ENCODE measurements at places on chromosomes 6 and 20. TPM values are rescaled to one million over a fixed set of nuclear protein-coding genes. Genes with fewer than 3 reads are reported as not detected.

DNA sequence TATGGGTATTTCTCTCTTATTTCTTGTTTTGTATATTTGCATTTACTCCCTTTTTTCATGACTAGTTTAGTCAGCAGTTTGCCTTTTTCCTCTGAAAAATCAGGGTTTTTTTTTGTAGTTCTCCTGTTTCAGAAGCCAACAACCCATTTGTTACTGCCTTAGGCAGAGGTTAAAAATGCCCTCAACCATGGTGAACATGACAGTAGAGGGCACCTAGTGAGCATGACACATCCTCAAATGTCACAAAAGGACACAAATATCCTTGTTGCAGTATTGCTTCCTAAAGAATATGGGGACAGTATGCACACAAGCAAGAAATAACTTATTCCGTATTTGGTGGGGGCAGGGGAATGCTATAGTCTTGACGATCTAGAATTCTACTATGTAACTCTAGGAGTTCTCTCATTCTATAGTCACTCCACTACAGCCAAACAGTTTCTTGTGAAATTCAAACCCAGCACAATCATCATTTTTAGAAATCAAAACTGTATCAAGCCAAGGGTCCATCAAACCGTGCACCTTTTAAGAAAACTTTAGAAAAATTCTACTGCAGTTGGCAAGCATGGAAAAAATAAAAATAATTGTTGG is 47.0 kb downstream of the GOPC start:
- no peak for DNase-seq

- no peak for DNase-seq
Measured at GRCh38 chr6:170522565-170523183, 30.4 kb downstream of the PSMB1 start.

- no peak for DNase-seq
Measured at GRCh38 chr6:20924911-20925543, 390.8 kb downstream of the CDKAL1 start.

The TXLNB gene
- 0.35 TPM for total RNA-seq

The TRIM40 gene
- total RNA-seq = not detected

The PXDC1 gene
- 0.21 TPM for total RNA-seq

The PLA2G7 gene
- not detected for total RNA-seq
